ENCODE measurements at places on chromosomes 2 and 18.

DNA sequence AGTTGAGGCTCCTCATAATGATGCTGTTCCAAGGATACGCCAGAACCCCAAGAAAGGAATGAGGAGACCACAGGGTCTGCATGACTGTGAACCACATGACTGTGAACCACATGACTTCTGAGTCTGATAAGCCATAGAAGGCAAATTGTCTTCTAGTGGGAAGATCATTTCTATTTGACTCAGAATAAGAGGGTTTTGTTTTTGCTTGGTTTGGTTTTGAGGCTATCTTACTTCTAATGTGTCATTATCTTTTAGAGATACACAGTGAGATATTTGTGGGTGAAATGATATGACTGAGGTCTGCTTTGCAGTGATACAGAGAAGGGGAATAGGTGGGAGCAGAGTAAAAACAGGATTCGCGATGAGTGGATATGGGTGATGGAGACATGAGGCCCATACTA, 28.9 kb upstream of the BCL2L11 start:
- no peak for DNase-seq

DNA sequence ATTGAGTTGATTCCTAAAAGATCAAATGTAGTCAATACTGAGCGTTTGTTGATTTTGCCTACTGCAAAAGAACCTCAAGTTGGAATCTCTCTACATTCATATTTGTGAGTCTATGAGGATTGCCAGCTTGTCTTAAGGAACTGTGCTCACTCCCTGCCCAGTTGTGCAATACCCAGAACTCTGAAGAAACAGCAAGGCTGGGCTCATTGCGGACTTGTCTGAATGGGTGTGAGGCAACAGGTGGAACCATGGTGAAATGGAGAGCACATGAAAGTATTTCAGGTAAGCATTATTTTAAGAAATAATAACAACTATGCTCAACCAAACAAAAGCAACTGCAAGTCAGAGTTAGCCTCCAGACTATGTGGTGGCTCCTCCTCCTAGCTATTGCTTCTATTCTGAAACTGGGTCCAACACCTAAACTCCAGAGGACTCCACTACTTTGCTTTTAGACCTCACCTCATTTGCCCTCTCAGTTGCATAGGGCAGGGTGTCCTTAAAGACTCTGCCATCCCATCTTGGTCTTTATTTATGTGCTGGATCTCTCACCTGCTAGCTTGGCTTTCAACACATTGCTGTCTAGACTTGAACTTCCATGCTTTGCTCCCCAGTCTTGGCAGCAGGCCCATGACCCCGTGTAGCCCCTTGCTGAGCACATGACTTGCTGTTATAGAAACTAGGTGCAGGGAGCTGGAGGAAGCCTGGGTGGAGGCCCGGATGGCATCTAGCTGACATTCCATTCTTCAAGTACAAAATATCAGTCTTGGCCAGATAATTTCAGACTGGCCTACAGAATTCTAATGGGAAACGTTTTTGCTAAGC, 94.8 kb upstream of the ARL5A start:
- no peak for DNase-seq

DNA sequence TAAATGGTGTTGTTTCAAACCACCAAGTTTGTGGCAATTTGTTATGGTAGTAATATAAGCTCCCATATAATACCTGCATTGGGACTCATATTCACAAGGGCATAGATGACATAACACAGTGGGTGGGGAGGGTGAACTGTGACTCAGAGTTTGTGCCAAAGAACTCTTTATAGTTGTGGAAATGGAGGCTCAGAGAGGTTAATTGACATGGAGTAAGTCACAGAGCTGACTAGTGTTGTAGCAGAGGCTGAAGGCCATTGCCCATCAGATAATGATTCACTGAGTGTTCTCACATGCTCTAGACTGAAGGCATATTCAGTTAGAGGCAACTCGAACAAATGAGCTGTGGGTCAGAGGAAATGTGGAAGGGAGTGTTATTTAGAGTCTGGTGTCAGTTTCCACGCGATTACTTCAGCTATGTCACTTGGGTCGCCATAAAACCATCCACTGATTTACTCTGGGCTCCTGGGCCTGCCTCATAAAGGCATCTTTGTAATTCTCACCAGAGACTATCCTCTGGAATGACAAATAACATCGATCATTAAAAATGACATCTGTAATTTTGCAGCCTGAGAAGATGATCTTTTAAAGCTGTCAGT, 264.7 kb downstream of the CCDC85A start:
- no peak for DNase-seq

DNA sequence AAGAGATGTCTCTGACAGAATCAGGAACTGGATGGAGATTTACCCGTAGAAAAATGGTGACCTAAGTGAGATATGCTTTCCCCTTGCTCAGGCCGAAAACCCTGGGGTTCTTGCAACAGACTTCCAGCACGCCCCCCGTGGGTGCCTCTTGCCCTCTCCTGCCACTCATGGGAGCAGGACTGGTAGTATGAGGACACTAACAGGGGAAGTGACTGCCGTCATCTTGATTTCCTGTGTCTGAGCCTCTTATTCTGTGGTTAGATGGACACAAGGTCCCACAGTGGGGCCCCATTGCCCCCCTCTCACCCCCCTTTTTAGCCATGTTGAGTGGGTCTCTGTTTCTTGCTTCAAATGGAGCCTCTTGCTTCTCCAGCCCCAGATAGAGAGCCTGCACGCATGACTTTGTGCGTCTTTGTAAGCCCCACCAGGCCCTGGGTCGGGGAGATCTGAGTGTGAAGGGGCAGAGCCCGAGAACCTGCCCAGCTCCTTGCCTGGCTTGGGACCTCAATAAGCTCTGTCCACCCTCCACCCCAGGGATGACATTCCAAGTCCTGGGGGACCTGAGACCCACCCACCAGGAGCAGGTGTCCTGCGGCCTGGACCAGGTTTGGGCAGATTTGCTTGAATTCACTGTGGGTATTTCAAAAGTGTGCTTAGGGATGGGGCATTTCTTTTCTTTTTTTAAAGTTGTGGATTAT, 12.6 kb downstream of the GNLY start:
- DNase-seq, result no peak

DNA sequence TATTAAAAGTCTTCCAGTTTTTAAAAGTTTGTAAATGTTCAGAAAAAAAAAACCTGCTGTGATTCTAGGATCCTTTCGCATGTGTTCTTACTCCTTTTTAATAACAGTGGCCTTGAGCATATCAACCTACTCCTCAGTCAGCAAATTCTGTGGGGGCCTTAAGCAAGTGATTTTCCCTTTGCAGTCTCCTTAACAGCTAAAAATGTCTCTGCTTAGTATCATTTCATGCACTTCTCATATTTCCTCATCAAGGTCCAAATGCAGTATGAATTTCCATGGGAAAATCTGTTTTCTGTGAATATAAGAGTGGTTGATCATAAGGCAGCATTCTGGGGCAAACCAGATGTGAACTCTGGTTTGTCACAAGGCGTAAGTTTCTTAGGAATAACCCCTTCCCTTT, 2175.1 kb upstream of the PIK3C3 start:
- no peak for DNase-seq

- no peak for DNase-seq
Observed at GRCh38 chr18:78082816-78083215, 833.2 kb downstream of the GALR1 start.

DNA sequence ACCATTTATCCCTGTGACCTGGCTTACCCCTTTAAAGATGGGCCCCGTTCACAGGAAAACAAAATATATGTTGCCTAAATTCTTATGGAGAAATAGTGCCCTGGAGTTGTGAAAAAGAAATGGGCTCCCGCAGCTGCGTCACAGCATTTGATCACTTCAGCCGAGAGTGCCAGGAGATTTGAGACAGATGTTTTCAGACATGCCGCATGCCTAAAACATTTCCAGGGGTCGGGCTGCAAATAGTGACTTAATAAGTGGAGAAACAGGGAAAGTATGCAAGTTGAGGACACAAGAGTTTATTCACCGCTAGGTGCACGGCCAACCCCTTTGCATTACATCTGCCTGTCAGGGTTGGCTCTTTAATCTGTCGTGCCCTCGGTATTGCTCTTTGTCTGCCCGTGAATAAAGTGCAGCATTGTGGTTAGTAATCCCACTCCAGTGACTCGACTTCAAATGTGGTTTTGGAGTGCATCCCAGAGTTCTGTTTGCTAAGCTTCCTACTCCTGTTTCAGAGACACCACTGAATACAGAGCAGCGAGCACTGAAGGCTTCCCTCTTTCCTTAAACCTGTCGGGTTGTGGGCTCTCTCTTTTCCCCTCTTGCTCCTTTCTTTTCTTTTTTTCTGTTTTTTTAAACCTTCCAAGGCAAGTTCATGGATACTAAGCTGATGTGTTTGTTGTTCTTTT, 187.5 kb downstream of the LTBP1 start:
- no peak for DNase-seq

DNA sequence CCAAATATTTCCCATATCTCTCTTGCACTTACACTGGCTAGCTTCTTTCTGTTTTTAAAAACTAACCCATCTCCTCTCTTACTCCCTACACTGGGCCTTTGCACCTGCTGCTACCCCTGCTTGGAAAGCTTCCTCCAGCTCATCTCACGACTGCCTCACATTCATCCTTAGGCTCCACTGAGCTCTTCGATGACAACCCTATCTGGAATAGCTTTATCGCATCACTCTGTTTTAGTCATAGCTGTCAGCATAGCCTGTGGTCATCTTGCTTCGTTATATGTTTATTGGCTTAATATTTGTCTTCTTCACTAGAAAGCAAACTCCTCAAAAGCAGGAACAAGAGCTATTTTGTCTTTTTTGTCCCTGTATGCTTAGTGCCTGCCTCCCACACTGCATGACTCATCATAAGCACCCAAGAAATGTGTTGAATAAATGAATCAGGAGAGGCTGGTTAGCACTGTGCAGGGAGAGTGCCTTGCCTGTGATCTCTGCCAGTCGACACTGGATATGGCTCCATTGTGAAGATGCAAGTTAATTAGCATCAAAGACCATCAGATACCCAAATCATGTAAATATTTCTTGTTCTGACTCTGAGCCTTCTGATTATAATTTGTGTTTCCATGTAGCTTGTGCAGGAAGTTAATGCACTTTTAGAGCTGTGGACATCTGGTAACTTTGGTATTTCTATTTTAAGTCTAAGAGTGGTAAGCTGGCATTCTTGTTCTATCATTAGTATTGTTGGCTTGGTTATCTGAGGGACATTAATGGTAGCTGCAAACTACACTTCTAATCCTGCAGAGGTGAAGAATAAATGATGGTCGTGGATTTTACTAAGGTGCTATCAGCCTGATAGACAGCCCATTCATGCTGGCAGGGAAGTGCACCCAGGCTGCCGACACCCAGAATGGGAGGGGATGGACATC, 10.3 kb upstream of the DYTN start:
- no peak for DNase-seq

GRCh38 chr2:221503965-221504364, 68.1 kb downstream of the EPHA4 start:
- DNase-seq, result no peak
